Stimulated activated CD8-positive, alpha-beta memory T cell treated with anti-CD3 and anti-CD28 coated beads, Interleukin-4, amount 100 ng/mL, for 1 hour (primary cell): ENCODE measurements at places on chromosomes 1 and 21.

DNA sequence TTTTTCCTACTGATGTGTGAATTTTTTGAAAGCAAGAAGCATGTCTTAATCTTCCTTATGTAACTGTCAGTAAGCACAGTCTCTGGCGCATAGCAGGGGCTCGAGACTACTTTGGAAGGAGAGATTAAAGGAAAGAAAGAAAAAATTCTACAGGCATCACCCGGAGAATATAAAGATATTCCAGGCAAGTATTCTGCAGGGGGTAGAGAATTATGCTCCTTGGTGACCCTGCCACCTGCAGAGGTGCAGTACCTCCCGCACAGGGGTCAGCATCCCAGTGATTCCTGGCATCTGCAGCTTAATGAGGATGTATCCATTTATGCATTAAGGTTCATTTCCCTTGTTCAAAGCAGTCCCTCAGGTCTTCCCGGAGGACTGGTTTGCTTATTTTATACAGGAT, 87.6 kb upstream of the WLS start:
- DNase-seq, result no peak

DNA sequence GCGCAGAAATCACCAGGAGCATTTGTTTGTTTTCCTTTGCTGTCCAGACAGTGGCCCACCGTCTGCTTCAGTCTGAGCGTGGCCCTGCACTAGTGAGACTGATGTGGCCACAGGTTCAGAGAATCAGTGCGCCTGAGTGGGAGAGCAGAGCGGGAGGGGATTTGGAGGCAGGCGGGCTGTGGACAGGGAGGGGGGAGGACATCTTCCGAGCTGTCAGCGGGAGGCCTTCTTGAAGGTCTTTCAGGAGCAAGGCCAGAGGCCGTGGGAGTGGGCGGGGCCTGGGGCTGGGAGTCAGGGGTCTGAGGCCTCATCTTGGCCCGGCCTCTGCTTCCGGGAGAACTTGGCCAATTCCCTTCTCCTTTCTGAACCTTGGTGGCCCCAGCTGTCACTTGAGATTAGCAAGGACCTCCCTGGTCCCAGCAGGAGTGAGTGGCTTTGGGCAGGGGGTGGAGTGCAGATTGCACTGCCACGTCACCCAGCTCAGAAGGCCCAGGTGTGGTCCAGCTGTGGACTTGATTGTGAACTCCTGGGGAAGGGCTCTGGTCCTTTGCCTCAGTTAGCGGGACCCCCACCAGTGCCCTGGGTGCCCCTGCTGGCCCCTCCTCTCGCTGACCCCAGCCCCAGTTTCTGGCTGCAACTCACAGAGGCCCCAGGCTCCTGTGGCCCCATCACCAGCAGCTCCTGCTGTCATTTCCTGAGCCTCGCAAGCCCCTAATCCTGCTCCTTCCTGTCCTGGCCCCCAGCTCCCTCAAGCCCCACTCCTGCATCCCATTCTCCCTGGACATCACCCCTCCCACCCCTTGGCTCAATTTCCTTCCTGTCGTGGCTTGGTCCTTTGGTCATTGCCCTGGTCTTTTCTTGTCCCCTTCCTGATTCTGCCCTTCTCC, 8.4 kb downstream of the TNFRSF1B start:
- no peak for DNase-seq

GRCh38 chr1:6325482-6325881, 64.6 kb upstream of the GPR153 start:
- DNase-seq, result no peak

DNA sequence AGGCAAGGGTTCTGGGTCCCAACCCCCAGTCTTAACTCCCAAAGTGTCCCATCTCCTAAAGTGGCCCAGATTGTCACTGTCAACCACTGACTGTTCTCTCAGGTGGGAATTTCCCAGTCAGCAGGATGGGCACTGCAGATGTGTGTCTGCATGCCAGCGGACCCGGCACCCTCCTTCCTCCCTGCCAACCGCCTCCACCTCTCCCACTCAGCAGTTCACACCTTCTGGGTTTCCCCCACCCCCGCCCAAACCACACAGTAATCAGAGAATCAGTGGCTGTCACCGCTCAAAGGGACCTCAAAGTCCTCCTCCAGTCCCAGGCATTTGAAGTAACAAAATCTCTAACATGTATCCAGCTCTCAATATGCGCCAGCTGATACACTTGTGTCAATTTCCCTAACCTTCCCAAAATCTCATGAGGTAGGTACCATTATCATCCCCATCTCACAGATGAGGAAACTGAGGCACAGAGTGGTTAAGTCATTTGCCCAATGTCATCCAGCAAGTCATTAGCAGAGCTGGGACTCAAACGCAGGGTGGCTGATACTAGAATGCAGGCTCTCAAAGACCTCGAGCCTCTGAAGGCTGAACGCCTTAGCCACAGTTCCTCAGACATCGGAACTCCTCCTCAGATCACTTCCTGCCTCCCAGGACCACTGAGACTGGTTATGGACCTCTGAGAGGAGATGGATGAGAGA, 4.8 kb downstream of the RUNX3 start:
- DNase-seq, result no peak

DNA sequence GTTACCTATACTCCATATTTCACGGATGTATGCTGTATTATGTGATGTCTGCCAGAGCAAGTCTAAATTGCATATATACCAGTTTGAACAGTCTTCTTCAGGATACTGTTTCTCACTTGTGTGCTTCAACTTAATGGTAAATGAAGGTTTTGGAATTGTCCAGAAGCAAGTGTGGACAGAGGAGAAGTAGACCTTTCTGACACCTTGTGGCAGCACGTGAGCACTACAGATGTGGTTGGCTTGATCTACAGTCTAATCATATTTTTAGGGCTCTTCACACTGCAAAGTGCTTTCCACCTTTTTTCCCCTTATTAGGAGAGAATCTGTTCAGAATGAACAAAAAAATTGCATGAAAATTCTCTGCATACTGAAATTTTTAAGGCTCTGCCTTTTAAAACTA, 10.9 kb downstream of the MORC3 start:
- DNase-seq, result peak; percentile 9

GRCh38 chr1:119372503-119373086, 4.0 kb downstream of the HAO2 start:
- DNase-seq, result no peak

DNA sequence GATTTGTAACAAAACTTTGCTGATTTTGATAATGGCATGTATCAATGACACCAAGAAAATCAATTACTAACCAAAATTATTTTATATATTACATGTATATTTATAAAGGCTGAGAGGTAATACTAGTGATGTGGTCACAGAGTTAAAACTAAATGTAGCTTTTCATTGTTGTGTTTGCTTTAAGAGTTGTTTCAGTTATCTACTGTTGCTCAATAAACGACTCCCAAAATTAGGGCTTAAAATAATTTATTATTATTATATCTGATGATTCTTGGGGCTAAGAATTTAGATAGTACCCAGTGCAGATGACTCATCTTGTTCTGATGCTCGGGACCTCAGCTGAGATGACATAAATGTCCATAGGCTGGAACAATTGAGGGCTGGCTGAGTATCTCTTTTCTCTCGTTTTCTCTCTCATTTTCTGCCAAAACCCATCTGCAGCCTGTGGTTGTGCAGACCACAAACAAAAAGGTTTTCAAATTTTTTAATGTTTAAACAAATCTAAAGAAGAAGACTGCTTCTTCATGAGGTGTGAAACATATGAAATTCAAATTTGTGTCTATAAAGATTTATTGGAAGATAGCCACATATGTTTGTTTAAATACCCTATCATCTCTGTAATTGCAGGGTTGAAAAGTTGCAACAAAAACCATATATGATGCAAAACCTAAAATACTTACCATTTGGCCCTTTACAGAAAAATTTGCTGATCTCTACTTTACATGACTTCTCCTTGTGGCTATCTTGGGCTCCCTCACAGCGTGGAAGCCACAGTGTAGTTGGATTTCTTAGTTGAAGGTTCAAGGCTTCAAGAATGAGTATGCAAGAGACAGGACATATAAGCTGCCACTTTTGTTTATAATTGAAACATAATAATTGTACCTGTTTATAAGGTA, 14.8 kb upstream of the PTPRC start:
- DNase-seq, result no peak

DNA sequence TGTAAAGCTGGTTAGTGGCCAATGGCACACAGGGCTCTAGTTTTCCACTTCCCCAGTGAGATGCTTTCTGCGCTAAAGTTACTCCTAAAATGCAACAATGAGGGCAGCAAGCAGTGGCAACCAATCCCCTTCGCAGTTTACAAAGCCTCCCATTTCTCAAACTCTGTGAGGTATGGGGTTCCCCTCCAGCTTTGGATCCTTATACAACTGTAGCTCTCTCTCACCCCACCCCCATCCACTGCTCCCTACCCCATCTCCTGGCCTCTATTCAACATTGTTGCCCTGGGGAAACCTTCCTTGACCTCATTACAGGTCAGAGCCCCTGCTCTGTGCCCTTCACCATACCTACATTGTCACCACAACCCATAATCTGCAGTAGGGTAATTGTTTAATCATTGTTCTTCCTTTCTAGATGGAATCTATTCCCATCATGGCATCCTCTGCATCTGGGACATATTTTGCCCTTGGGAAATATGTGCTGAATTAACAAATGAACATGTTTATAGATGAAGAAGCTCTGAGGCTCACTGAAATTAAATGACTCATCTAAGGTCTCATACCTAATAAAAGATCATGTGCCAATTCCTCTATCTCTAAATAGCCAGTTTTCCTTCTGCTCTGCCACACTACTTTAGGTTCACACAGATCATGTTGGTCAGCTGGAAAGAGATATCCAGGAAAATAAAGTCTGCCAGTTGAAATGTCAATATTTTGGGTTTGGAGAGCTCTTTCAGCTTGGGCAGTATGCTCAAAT, 12.6 kb downstream of the KIAA0040 start:
- DNase-seq, result no peak

- DNase-seq, result no peak
These were observed 103.5 kb downstream of the SIK1 start for GRCh38 chr21:43323244-43324005.

DNA sequence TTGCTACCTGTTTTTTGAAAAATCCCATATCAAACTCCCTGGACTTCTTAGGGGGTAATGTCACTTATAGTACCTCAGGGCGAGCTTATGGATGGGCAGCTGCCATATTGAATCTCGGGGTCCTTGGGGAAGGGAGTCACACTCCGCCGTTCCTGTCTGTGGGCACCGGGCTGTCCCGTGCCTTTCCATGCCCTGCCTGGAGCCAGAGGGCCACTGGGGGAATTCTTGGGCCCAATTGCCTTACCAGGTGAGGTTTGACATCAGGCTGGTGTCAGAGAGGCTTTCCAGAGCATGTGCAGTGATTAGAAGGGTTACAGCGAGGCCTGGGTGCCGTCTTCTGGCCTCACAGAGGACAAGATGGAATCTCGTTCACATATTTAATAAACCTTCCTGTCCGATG, 28.8 kb downstream of the QSOX1 start:
- DNase-seq, result no peak
